IPS DF 19.7 (cell line): ENCODE measurements at places on chromosomes 1 and 21.

GRCh38 chr1:186530109-186530508 lies 69.2 kb upstream of the PDC start:
- DNase-seq = no peak

- no peak for DNase-seq
These were observed 55.5 kb downstream of the CAPN8 start for GRCh38 chr1:223609977-223610376.

GRCh38 chr1:163531345-163531744 lies 209.6 kb downstream of the NUF2 start:
- no peak for DNase-seq

- DNase-seq = peak; percentile 70
These were observed at the start of gene NUP210L for GRCh38 chr1:154154534-154155191. TSS of gene NUP210L (minus strand) at chr1:154155073.

GRCh38 chr1:113963281-113963906 lies 15.9 kb upstream of the OLFML3 start:
- no peak for DNase-seq
